ENCODE measurements at places on chromosomes 11 and 22.

- no peak overlapping the region for H3K27ac ChIP-seq
- DNase-seq, result no peak
- H3K4me1 ChIP-seq, result peaks cover 3% of the 10 kb centered on the region
- no peak overlapping the region for H3K4me3 ChIP-seq
- H3K27me3 ChIP-seq, result no peaks in the 10 kb centered on the region
- no peaks in the 10 kb centered on the region for H3K36me3 ChIP-seq
These were observed 23.6 kb downstream of the APOL3 start for GRCh38 chr22:36136988-36137387.

DNA sequence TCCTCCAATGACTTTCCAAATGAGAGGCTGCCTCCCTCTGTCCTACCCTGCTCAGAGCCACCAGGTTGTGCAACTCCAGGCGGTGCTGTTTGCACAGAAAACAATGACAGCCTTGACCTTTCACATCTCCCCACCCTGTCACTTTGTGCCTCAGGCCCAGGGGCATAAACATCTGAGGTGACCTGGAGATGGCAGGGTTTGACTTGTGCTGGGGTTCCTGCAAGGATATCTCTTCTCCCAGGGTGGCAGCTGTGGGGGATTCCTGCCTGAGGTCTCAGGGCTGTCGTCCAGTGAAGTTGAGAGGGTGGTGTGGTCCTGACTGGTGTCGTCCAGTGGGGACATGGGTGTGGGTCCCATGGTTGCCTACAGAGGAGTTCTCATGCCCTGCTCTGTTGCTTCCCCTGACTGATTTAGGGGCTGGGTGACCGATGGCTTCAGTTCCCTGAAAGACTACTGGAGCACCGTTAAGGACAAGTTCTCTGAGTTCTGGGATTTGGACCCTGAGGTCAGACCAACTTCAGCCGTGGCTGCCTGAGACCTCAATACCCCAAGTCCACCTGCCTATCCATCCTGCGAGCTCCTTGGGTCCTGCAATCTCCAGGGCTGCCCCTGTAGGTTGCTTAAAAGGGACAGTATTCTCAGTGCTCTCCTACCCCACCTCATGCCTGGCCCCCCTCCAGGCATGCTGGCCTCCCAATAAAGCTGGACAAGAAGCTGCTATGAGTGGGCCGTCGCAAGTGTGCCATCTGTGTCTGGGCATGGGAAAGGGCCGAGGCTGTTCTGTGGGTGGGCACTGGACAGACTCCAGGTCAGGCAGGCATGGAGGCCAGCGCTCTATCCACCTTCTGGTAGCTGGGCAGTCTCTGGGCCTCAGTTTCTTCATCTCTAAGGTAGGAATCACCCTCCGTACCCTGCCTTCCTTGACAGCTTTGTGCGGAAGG lies 2.9 kb downstream of the APOC3 start:
- DNase-seq, result no peak
- no peaks in the 10 kb centered on the region for H3K27me3 ChIP-seq
- peaks cover 6% of the 10 kb centered on the region for H3K4me1 ChIP-seq
- no peak overlapping the region for H3K27ac ChIP-seq
- no peaks in the 10 kb centered on the region for H3K36me3 ChIP-seq
- H3K4me3 ChIP-seq, result no peak overlapping the region

DNA sequence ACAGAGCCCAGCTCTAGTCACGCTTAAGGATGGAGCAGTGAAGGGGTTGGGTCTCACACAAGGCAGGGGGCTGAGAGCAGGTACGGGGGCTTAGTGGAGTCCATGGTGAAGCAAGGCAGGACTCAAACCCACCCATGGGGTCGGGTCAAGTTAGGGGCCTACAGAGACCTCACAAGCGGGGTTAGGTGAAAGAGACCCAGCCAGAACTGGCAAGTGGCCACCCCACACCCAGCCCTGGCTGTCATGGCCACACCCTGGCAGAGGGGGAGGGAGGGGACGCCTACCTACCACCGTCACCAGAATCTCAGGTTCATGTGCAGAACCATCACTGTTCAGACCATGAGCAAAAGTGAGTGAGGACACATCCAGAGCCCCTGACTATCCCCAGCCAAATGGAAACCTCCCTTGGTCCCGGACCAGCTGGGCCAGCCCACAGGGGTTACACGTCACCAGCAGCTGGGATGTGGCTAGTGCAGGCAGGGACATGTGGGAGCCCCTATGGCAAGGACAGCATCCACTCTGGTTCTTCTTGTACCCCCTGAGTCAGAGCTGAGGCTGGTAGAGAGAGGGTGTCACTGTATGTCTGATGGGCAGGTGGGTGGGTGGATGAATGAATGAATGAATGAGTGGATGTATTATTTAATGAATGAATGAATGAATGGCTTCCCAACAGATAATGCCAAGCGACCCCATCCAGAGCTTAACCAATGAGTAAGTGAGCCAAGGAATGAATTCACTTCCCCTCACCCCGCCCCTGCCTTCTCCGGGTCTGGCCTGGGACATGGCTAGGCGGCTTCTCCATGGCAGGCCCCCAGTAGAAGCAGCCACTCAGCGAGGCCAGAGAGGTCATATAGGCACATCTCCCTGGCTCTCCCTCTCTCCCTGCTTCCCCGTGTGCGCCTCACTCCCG lies 681.6 kb downstream of the TBC1D22A start:
- no peaks in the 10 kb centered on the region for H3K36me3 ChIP-seq
- DNase-seq, result no peak
- H3K27me3 ChIP-seq, result no peaks in the 10 kb centered on the region
- H3K27ac ChIP-seq, result no peak overlapping the region

- H3K4me3 ChIP-seq, result no peak overlapping the region
- H3K36me3 ChIP-seq, result no peaks in the 10 kb centered on the region
- DNase-seq, result no peak
- no peak overlapping the region for H3K27ac ChIP-seq
- H3K27me3 ChIP-seq, result no peaks in the 10 kb centered on the region
These were observed 8.8 kb downstream of the KIAA1671 start for GRCh38 chr22:24961217-24961844.

GRCh38 chr11:61874377-61874809 lies 17.0 kb downstream of the FADS3 start:
- H3K27ac ChIP-seq, result no peak overlapping the region
- DNase-seq, result no peak
- no peaks in the 10 kb centered on the region for H3K36me3 ChIP-seq
- peaks cover 5% of the 10 kb centered on the region for H3K4me1 ChIP-seq

Data from kidney (tissue), 22 donors.